ENCODE measurements at places on chromosomes 1 and 21. TPM values are rescaled to one million over a fixed set of nuclear protein-coding genes. Genes with fewer than 3 reads are reported as not detected.

DNA sequence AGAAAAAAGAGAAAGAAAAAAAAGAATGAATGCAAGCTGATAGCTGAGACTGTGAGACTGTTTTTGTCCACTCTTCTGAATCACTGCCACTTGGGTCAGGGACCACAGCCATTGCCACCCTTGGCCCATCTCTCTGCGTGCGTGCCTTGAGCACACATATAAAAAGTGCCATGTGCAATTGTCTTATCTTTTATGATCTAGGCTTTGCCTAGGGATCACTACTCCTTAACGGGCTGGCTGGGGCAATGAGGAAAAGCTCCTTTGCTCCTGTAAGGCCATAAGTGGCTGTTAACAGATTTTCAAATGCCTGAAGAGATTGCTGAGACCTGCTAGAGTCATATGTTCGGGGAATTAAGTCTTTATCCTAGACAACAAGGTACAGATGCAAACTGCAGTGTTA, 8.2 kb downstream of the SPATA46 start:
- H3K4me1 ChIP-seq: no peaks in the 10 kb centered on the region
- peaks cover 3% of the 10 kb centered on the region for H3K36me3 ChIP-seq
- no peak for DNase-seq
- H3K4me3 ChIP-seq: no peak overlapping the region

- H3K4me3 ChIP-seq: peak overlapping the region; percentile 92
- no peaks in the 10 kb centered on the region for H3K36me3 ChIP-seq
- H3K4me1 ChIP-seq: peaks cover 50% of the 10 kb centered on the region
- peak overlapping the region; percentile 100 for H3K27ac ChIP-seq
- H3K27me3 ChIP-seq: no peaks in the 10 kb centered on the region
Observed at GRCh38 chr1:183023601-183024316, 539 bp downstream of the LAMC1 start.

- H3K36me3 ChIP-seq: no peaks in the 10 kb centered on the region
- H3K27ac ChIP-seq: peak overlapping the region; percentile 19
- H3K27me3 ChIP-seq: no peaks in the 10 kb centered on the region
- H3K4me1 ChIP-seq: peaks cover 19% of the 10 kb centered on the region
Observed at GRCh38 chr1:231694075-231694431, 67.5 kb downstream of the DISC1 start.

DNA sequence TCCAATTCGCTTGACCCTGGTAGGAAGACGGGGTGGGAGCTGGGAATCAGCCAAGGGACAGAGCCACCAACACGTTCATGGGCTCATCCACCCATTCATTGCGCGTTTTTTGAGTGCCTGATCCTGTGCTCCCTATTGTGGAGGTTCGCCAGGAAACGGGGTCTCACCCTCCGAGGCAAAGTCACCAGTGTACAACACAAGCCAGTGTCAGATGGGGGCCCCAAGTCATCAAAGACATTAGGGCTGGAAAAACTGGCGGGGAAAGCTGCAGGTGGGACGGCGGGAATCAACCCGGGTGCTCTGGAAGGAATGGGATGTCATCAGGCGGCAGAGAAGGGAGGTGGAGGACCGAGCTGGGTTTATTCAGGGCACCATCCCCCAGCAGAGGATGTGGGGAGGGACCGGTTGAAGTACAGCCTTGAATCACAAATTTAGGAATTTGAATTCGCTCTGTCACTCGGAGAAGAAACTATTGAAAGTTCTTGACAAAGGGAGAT, 667 bp upstream of the NID1 start:
- H3K4me3 ChIP-seq: peak overlapping the region; percentile 73
- H3K27ac ChIP-seq: peak overlapping the region; percentile 89
- DNase-seq: no peak
- H3K36me3 ChIP-seq: no peaks in the 10 kb centered on the region

DNA sequence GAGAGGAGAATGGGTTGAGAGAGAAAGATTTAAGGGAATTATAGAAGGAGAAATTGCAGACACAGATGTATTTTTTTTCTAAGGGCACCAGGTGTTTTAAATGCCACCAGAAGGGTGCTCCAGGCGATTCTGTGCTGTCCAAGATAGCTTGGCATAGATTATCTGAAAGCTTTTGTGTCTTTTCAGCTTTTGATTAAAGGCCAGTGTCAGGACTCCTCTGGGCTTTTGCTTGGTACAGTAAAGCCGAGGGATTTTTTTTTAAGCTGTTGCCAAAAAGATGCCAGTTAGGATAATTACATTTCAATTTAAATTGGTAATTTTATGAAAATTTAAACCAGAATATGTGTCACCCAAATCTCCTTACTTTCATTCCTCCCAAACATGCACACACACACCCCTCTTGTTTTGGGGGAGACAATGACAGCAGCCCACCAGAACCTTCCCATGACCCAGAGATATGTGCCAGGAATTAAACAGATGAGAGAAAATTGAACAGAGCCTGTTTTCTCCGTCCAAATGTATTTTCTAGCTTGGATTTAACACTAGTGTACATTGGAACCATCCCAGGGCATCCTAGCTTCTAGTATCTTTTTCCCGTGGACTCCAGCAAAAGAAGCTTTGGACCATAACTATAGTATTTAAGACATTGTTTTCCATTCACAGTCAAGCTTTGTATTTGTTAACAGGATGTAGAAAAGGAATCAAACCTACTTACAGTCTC, 670.7 kb upstream of the CXADR start:
- no peak overlapping the region for H3K4me3 ChIP-seq
- H3K27me3 ChIP-seq: no peaks in the 10 kb centered on the region
- H3K36me3 ChIP-seq: no peaks in the 10 kb centered on the region
- H3K27ac ChIP-seq: no peak overlapping the region
- H3K4me1 ChIP-seq: peaks cover 3% of the 10 kb centered on the region
- no peak for DNase-seq

- DNase-seq: no peak
- no peaks in the 10 kb centered on the region for H3K27me3 ChIP-seq
- peak overlapping the region; percentile 85 for H3K27ac ChIP-seq
- no peak overlapping the region for H3K4me3 ChIP-seq
Observed at GRCh38 chr1:9340172-9340854, 47.6 kb downstream of the SPSB1 start.

DNA sequence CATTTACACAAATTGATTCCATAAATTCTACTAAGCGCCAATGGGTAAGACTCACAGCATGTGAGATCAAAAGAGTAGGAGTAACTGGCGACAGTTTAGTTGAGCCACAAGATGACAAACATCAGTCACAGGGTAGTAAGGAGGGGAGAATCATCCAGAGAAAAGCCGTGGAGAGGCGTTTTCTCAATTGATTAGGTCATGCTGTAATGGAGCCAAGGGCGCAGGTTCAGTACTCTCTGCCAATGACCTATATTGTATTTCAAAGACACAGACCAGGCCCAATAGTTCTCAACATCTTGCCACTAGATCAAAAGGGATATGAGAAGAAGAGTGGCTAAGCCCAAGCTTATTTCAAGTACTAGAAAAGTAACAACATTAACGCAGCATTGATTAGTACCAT, 467.5 kb downstream of the SMYD3 start:
- H3K27ac ChIP-seq: no peak overlapping the region
- no peaks in the 10 kb centered on the region for H3K27me3 ChIP-seq
- no peak for DNase-seq
- H3K36me3 ChIP-seq: no peaks in the 10 kb centered on the region
- H3K4me3 ChIP-seq: no peak overlapping the region

DNA sequence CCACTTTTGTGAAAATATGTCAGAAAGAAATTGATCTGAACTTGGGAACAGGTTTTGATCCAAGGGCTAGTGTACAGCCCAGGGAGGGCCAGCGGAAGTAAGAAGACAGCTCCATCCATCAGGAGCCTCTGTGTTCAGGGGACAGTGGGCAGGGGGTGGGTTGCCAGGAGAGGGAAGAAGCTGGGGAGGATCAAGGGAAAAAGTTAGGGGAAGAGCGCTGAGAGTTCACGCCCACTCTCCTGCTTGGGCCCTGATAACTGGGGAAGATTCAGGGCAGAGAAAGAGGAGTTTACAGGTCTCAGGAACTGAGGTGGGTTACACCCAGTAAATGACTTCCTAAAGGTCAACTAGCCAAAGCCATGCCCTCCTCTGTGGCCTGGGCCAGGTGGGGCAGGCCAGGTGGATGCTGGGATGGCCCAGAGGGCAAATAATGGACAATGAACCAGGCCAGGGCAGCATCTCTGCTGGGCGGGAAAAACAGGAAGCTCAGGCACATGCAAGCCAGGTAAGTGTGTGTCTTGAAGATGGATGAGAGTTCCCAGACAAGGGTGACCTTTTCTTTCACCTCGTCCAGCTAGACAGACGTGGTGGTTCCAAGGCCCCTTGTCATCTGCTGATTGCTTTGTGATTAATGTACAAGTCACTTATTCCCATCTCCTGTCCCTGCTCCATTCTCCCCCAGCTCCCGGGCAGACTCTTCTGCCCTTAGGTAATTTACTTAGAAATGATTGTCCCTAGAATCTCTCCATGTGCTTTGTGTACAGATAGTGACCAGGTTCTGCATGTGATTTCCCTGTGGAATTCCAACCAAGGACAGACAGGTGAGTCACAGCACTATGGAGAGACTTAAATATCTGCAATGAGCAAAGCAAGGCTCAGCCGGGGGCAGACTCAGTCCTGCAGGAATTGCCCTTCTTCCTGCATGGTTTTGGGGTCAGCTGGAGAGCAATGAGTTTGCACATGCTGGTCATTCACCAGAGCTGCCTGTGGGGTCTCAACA, 57.0 kb downstream of the MDM4 start:
- H3K4me3 ChIP-seq: no peak overlapping the region
- H3K36me3 ChIP-seq: no peaks in the 10 kb centered on the region
- no peak for DNase-seq
- peaks cover 20% of the 10 kb centered on the region for H3K4me1 ChIP-seq

DNA sequence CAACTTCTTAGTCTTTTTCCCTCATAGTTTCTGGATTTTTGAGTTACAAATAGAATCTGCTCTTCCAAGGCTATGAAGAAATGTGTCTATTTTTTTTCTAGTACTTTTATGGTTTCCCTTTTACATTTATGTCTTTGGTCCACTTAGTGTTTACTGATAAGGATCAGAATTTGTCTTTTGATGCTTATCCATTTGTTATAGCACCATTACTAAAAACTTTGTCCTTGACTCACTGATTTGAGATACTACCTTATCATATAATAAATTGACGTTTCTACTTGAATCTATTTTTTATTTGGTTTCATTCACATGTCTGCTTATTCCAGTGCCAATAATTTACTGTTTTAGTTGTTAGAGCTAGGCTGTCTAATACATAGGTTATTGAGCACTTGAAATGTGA, 161.1 kb upstream of the DPYD start:
- DNase-seq: no peak
- H3K27me3 ChIP-seq: no peaks in the 10 kb centered on the region
- H3K36me3 ChIP-seq: no peaks in the 10 kb centered on the region
- no peak overlapping the region for H3K4me3 ChIP-seq

Gene OR2T11
- not detected for total RNA-seq

Gene NR5A2
- total RNA-seq: 2.3 TPM

Gene SUSD4
- total RNA-seq: 1.1 TPM

Gene SPATA46
- total RNA-seq: not detected

Gene PSMD4
- total RNA-seq: 182 TPM

All from esophagus muscularis mucosa (tissue), 4 donors.